ENCODE measurements at places on chromosomes 4 and X. TPM values are rescaled to one million over a fixed set of nuclear protein-coding genes. Genes with fewer than 3 reads are reported as not detected.
A peak's percentile ranks its signal among the peaks of the same experiment; 100 is the strongest.

DNA sequence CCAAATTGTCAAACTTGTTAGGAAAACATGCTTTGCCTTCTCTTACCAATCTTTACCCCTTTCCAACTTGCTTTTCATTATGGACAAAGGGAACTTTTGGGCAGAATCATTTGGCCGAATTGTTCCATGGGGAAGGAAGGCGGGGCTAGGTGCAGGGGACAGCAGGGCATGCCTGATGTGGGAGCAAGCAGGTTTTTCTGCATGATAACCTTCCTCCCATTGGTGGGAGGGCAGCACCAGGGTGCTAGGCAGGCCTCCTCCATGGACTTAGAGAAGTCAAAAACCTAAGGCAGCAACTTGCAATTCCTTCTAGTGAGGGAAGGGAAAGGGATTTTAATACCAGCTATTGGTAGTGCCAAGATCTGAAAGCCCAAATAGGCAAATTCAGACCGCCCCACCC, 260.5 kb downstream of the MAPK10 start:
- no peak for DNase-seq

GRCh38 chrX:140521393-140521792, 16.5 kb upstream of the SOX3 start:
- no peak for DNase-seq

DNA sequence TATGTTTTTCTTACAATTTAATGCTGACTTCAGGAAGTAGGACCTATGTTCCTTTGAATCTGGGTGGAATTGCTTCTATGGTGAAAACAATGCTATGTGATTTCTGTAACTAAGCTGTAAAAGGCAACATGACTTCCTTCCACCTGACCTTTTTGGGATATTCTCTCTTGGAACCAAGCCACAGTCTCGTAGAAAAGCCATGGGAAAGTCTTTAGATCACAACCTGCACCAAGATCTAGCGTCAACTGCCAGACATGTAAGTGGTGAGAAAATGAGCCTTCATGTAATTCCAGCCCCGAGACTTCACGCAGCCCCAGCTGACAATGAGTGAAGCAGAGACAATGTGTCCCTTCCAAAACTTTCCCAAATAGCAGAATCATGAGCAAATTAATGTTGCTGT, 297.0 kb upstream of the DCAF8L1 start:
- no peak for DNase-seq

DNA sequence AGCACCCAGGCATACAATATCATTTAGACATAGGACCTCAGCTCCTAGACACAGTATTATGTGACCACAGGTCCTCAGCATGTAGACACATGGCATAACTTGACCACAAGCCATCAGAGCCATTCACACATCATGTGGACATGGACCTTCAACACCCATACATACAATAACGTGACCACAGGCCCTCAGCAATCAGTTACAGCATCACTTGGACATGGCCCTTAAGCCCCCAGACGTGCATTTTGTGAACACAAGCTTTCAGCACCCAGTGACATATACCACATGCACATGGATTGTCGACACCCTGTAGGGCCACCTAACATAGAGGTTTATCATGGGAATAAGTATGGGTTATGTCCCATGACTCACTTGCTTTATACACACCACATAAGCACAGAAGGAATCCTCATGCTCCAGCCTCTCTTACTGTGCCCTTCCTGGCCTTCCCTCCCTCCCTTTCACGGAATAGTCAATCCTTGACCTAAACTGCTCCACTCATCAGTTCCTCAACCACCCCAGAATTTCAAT, 1.9 kb downstream of the TSPYL2 start:
- no peak for DNase-seq

- no peak for DNase-seq
These were observed 84.6 kb downstream of the SYNPO2 start for GRCh38 chr4:118973295-118973694.

GRCh38 chr4:128227991-128228571, 59.5 kb downstream of the PGRMC2 start:
- DNase-seq, result no peak

DNA sequence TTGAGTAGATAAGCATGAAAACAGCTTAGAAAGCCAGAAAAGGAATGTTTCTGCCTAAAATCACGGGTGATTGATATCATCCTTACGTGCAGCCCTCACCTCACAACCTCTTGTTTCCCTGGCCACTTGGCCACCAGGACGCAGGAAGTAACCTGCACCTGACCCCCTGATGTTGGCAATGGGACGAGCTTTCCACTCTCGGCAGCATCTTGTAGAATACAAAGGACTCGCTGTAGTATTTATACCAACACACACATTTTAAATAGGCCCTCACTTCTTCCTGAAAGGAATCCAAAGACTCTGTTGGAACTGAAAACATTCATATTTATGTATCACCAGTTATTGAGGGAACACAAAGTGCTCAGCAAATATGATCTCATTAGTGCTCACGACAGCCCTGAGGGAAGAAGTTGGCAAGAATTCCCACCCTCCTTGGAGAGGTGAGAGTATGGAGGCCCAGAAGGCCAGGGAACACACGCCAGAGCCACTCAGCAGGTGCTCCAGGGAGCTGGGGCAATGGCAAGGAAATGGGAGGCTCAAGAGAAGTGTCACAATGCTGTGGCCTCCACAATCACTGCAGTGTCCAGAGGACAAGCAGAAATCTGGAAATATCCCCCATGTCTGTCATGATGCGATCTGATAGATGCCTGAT, 103.3 kb upstream of the KIT start:
- DNase-seq, result no peak

DNA sequence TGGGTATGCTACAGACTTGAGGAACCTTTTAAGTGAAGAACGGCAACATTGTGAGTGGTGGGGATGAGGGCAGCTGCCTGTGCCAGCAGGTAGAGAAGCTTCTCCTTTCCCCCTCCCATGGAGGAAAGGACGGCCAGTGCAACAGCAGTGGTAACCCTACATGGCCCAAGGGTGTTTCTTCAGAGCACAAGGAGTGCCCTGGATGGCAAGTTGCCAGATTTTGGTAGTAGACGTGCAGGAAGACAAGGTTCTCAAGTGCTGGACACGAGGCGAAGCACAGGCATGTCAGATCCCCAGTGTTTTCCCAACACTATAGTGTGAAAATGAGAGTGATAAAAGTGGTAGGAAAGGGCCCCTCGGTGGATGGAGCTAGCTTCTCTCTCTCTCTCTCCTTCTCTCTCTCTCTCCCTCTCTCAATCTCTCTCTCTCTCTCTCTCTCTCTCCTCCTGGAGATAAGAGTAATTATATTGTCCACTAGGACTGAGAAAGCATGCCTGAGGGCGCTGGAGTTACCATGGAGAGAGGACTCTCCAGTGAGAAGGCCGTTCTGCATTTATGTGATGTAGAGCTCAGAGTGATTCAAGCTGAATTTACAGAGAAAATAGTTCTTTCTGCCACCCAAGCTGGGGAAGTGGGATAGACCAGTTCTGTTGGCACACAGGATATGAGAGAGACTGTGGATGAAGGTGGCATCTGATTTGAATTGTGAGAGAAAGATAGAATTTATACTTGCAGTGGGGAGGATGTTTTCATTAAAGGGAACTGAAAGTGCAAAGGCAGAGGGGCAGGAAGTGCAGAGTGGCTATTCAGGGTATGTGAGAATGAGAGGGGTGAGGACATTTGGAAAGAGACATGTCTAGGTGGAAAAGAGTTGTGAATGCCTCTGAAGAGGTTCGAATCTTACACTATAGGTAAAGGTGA, 25.7 kb upstream of the TRPC3 start:
- DNase-seq, result no peak

GRCh38 chr4:3701736-3702560, 64.2 kb upstream of the ADRA2C start:
- DNase-seq, result no peak

GRCh38 chrX:101117701-101118100, 19.7 kb downstream of the CENPI start:
- no peak for DNase-seq

GRCh38 chrX:9134366-9134765, 100.4 kb upstream of the FAM9B start:
- no peak for DNase-seq

GRCh38 chrX:105260291-105261043, 40.0 kb upstream of the TEX13A start:
- no peak for DNase-seq

GRCh38 chrX:53261355-53261972, 19.9 kb downstream of the IQSEC2 start:
- no peak for DNase-seq

GRCh38 chrX:104913348-104913747, 307.1 kb downstream of the TEX13A start:
- DNase-seq, result no peak

- no peak for DNase-seq
These were observed 171.2 kb upstream of the RPL34 start for GRCh38 chr4:108449129-108449528.

- no peak for DNase-seq
These were observed 1513.0 kb downstream of the STIM2 start for GRCh38 chr4:28373601-28374000.

GRCh38 chrX:120736989-120737388, 107.1 kb upstream of the C1GALT1C1 start:
- DNase-seq, result no peak

- no peak for DNase-seq
These were observed 53.8 kb upstream of the ABCG2 start for GRCh38 chr4:88212253-88212561.

DNA sequence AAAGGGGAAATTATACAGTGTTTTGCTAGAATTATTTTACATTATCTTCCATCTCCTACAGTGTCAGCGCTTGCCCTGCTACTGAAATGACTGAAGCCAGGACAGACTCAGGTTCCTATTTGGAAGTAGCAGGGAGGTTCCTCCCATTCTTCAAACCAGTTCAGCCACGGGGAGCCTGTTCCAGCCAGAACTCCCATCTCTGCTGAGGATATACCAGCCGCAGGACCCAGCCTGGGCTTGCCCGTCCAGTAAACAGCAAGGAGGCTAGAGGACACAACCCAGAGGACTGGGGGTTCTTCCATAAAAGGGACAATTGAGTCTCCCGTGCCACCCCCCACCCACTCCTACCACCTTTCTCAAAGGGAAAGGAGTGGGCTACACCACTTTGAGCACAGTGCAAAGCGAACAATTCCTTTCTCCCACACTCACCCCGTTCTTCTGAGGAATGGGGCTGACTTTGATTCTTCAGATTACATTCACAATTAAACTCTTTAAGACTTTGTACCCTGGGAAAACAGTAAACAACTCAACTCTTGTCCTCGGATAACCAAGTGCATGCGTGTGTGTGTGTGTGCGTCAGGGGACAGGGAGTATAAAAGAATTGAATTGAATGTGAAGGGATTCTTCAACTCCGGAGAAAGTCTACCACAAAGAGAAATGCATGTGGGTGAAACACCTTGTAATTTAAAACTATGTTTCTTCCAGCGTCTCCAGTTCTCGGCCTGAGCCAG, 31.0 kb upstream of the PPARGC1A start:
- no peak for DNase-seq

DNA sequence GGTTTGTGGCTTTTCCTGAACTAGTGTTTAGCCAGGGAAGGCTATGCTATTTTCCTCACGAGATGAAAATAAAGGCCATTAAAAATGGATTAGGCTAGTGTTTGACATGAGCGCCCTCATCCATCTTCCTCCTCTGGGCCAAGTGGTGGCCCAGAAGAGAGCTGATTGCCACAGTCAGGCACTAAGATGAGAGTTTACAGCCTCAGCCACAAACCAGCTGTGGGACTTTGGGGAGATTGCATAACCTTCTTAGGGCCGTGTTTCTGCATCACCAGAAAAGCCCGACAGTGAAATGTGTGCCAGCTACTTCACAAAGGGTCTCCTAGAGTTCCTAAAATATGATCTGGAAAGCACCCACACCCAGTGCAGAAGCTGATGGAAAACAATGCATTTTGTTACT, 42.3 kb upstream of the LNX1 start:
- no peak for DNase-seq

- DNase-seq, result no peak
These were observed 132.1 kb downstream of the ARHGAP10 start for GRCh38 chr4:147863808-147864472.

- no peak for DNase-seq
These were observed 71.9 kb downstream of the PDLIM5 start for GRCh38 chr4:94523617-94524016.

DNA sequence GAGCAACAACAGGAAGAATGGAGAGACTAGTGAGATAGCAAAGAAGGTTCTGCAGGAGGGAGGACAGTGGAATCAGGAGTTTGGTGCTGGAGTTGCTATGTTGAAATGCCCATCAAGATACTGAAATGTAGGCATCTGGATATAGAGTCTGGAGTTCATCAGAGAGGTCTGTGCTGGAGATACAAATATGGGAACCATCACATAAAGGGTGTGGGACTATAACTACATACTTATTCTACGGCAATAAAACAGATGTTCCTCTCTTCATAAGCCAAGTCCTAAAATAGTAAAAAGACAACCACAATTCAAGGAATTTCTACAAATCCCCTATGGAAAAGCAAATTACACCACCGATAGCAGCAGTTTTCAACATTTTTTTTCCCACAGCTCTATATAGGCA, 1.6 kb downstream of the MED14 start:
- no peak for DNase-seq

GRCh38 chr4:163693211-163693610, 198.7 kb downstream of the TMA16 start:
- no peak for DNase-seq

GRCh38 chr4:158649111-158649680, 22.5 kb downstream of the C4orf46 start:
- no peak for DNase-seq

- no peak for DNase-seq
These were observed 3.8 kb downstream of the RAPGEF2 start for GRCh38 chr4:159106636-159107035.

- peak; percentile 88 for DNase-seq
These were observed at the start of gene NMU for GRCh38 chr4:55635741-55636655. Gene NMU (minus strand): TSS chr4:55636298. CDS start chr4:55636192, 106 bp downstream.

- no peak for DNase-seq
These were observed 171.6 kb upstream of the POU3F4 start for GRCh38 chrX:83336454-83336853.

- DNase-seq, result no peak
These were observed 134.2 kb downstream of the EIF4E start for GRCh38 chr4:98794565-98795205.

Gene CHRDL1
- 248 TPM for total RNA-seq

Gene CSAG1
- not detected for total RNA-seq

Gene CYLC1
- not detected for total RNA-seq

Gene APOO
- 21.6 TPM for total RNA-seq

Gene COX7B2
- total RNA-seq, result not detected

Gene MAGEC2
- total RNA-seq, result not detected

Gene TFDP3
- total RNA-seq, result not detected

Gene SATL1
- total RNA-seq, result not detected

Gene CPZ
- total RNA-seq, result 9.7 TPM

Gene GJB1
- not detected for total RNA-seq

Gene ZNF275
- 21.3 TPM for total RNA-seq

Gene WDR44
- total RNA-seq, result 15.3 TPM

Gene SSX1
- total RNA-seq, result not detected

Gene SUPT20HL1
- not detected for total RNA-seq

Gene QDPR
- 51.9 TPM for total RNA-seq

Gene FGA
- total RNA-seq, result not detected

Gene CLNK
- total RNA-seq, result not detected

Gene MFSD8
- 16.9 TPM for total RNA-seq

Gene SSX2B
- not detected for total RNA-seq

Gene SAT1
- 859 TPM for total RNA-seq

Gene GPR173
- total RNA-seq, result 1.9 TPM

Gene HAND2
- total RNA-seq, result 6.3 TPM
